Esophagus squamous epithelium (tissue), 5 donors: ENCODE measurements at places on chromosomes 13 and 19.
A peak's percentile ranks its signal among the peaks of the same experiment; 100 is the strongest.

- DNase-seq: no peak
- H3K4me3 ChIP-seq: no peak overlapping the region
- no peak overlapping the region for H3K27ac ChIP-seq
- H3K36me3 ChIP-seq: no peaks in the 10 kb centered on the region
- no peaks in the 10 kb centered on the region for H3K4me1 ChIP-seq
- H3K27me3 ChIP-seq: no peaks in the 10 kb centered on the region
Observed at GRCh38 chr19:34560229-34560628, 78.7 kb downstream of the WTIP start.

DNA sequence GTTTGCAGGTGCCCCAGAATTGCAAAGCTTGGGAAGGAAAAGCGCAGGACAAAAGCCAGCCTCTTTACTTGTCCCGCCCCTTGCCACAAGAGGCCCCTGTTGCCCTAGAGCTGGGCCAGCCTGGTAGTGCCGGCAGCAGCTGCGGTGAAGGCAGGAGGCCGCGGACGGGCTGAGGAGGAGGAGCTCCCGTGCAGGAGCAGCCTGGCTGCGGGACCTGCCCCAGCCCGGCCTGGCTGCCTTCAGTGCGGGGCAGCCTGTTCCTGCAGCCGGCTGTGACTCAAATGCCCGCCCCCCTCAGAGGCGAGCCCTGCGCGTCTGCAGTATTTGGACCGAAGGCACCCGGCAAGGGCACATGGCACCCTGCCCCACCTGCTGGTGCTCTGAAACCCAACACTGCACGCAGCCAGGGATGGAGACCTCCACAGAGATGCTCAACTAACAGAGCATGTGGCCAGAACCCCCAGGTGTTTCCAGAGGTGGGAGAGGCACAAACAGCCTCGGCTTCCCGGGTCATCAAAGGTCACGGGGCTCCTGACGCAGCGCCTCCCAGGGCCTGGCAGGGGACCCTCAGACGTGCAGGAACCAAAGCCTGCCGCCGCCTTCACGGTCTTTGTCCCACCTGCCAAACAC lies 29.7 kb downstream of the NAXD start:
- H3K4me1 ChIP-seq: peaks cover 4% of the 10 kb centered on the region
- H3K27ac ChIP-seq: peak overlapping the region; percentile 28
- peaks cover 15% of the 10 kb centered on the region for H3K36me3 ChIP-seq
- DNase-seq: no peak
- no peak overlapping the region for H3K4me3 ChIP-seq

- no peaks in the 10 kb centered on the region for H3K4me1 ChIP-seq
- H3K36me3 ChIP-seq: no peaks in the 10 kb centered on the region
- H3K27ac ChIP-seq: no peak overlapping the region
- no peak for DNase-seq
Observed at GRCh38 chr13:113788413-113789135, 29.5 kb downstream of the TMEM255B start.

DNA sequence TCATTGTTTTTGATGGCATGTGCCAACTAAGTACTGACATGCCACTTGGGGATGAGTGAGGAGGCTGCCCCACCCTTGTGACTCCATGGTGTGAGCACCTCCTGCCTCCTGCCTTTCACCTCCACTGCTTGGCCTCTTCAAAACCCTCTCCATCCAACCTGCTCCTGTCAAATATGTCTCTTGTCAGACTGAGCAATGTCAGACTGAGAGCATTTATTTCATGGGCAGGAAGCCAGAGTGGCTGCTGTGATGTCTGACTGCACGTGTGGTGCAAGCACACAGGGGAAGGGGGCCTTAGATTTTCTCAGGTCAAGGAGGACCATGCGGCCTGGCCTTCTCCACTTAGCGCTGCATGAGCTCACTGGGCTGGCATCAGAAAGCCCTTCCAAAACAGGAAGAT lies 68.3 kb downstream of the STARD13 start:
- DNase-seq: no peak
- peak overlapping the region; percentile 66 for H3K27ac ChIP-seq
- H3K4me3 ChIP-seq: no peak overlapping the region

- H3K4me3 ChIP-seq: no peak overlapping the region
- H3K27me3 ChIP-seq: no peaks in the 10 kb centered on the region
- no peak for DNase-seq
- H3K4me1 ChIP-seq: no peaks in the 10 kb centered on the region
Observed at GRCh38 chr13:71677124-71677523, 189.9 kb downstream of the DACH1 start.

DNA sequence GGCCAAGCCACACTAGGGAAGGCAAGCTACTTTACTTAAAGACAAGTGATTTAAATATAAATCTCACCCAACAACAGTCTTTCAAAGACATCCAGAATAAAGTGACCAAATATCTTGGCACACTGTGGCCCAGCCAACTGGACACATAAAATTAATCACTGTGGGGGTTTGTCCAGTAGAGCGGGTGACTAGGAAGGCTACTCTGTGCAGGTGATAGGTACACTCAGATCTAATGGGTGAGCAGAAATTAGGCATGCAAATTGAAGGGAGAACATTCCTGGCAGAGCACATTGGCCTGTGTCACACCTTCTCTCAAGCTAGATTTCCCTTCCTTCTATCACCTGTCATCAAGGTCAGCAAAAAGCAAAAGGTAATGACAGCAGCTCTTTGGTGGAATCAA lies 23.4 kb upstream of the CYSLTR2 start:
- H3K4me3 ChIP-seq: no peak overlapping the region
- DNase-seq: no peak
- no peaks in the 10 kb centered on the region for H3K27me3 ChIP-seq
- peaks cover 6% of the 10 kb centered on the region for H3K4me1 ChIP-seq
